CD4-positive, alpha-beta T cell treated with Interleukin-17A for 4 hours (primary cell): ENCODE measurements at places on chromosomes 2 and 18.
A peak's percentile ranks its signal among the peaks of the same experiment; 100 is the strongest.

DNA sequence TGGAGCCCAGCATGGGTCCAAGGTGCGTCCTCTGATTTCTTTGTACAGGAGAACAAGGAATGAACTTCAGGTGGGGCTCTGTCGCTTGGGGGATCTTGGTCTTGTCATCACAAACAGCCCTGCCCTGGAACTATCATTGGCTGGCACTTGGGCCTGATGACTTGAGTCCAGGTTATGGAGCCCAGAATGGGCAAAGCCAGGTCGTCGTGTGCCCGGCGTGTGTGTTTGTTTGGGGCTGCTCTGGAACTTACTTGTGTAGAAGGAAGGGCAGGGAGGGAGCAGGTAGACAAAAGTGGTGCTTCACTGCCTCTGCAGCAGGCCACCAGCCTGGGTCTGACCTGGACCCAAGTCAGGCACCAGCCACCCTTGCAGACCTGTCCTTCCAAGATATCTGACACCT is 306.3 kb upstream of the HS6ST1 start:
- DNase-seq = no peak

DNA sequence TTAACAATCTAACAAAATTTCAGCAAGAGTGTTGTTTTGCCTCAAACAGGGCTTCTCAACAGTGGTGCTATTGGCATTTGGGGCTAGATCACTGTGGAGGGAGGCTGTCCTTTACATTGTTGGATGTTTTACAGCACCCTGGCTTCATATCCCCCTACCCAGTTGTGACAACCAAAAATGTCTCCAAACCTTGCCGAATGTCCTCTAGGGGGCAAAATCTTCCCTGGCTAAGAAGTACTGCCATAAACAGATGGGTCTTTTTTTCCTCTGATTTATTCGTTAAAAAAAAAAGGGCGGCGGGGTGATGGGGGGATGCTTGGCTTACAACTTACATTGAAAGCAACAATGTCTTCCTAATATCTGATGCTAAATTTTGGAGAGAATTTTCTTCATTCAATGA is 207.6 kb upstream of the CCDC150 start:
- DNase-seq = no peak

- DNase-seq = no peak
These were observed 256.3 kb upstream of the SPOPL start for GRCh38 chr2:138245310-138245709.

GRCh38 chr2:8137801-8138200 is 544.1 kb upstream of the ID2 start:
- no peak for DNase-seq

GRCh38 chr2:18650221-18650620 is 60.9 kb upstream of the NT5C1B start:
- DNase-seq = no peak

- no peak for DNase-seq
These were observed 18.5 kb upstream of the DTNA start for GRCh38 chr18:34691614-34692013.

GRCh38 chr2:14417551-14417950 is 215.0 kb upstream of the LRATD1 start:
- DNase-seq = no peak

DNA sequence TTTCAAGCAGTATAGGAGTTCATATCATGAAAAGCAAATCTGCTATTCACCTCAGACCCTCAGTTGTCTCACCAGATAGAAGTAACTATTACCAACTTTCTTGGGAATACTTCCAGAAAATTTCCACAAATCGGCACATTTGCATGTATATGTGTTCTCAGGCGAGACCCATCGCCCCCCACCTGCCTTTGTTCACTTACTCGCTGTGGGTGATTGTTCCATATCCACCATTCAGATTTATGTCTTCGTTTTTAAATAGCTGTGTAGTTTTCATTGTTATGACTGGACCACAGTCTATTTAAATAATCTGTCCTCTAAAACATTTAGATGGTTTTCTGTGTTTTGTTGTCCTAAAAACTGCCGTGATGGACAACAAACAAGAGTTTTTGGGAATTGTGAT is 3.3 kb downstream of the TRIM54 start:
- no peak for DNase-seq

- DNase-seq = no peak
These were observed 222.3 kb upstream of the ZC3H15 start for GRCh38 chr2:186263673-186264250.

DNA sequence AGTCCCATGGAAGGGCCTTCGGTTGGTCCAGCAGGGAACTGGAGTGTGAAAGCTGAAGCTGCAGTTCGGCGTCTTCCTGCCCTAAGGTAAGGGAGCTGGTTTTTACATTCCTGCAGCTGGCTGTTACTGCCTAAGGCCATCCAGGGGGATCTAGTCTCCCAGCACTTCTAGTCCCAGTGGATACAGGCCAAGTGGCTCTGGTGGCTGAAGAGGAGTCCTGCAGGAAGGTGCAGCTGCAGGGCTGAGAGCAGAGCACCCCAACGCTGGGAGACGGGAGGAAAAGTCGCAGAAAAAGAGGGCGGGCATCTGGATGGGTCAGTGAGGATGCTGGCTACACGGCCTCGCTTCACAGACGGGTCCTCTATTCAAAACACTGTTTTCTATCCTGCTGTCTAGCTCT is 225.0 kb upstream of the HS6ST1 start:
- no peak for DNase-seq

GRCh38 chr2:214035091-214035852 is 375.6 kb upstream of the VWC2L start:
- DNase-seq = no peak

- DNase-seq = no peak
These were observed 39.8 kb upstream of the TMEM163 start for GRCh38 chr2:134758633-134759032.

GRCh38 chr2:3159782-3160545 is 217.7 kb downstream of the EIPR1 start:
- DNase-seq = no peak

GRCh38 chr2:232927793-232928550 is 57.9 kb downstream of the SNORC start:
- DNase-seq = peak; percentile 4

- no peak for DNase-seq
These were observed 107.6 kb upstream of the POU3F3 start for GRCh38 chr2:104746299-104746698.

DNA sequence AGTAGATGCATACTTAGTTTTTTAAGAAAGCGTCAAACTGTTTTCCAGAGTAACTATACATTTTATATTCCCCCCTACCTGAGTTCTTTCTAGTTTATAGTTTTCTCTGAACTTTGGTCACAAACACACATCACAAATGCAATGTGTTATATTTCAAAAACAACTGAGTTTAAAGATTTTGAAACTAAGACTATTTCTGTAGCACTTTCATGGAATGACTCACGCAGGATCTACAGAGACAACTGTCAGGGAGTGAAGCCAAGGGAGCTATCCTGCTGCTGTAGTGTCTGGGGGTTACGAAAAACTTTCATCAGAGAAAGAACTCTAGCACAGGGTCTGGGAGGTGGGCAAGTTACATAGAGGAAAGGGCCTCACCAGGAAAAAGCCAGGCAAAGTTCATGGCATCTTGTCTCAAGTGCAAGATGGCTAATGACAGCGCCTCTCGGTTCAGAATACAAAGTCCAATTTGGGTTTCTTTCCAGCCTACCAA is 66.8 kb downstream of the UXS1 start:
- no peak for DNase-seq

GRCh38 chr18:52007105-52007504 is 332.9 kb upstream of the DCC start:
- no peak for DNase-seq

DNA sequence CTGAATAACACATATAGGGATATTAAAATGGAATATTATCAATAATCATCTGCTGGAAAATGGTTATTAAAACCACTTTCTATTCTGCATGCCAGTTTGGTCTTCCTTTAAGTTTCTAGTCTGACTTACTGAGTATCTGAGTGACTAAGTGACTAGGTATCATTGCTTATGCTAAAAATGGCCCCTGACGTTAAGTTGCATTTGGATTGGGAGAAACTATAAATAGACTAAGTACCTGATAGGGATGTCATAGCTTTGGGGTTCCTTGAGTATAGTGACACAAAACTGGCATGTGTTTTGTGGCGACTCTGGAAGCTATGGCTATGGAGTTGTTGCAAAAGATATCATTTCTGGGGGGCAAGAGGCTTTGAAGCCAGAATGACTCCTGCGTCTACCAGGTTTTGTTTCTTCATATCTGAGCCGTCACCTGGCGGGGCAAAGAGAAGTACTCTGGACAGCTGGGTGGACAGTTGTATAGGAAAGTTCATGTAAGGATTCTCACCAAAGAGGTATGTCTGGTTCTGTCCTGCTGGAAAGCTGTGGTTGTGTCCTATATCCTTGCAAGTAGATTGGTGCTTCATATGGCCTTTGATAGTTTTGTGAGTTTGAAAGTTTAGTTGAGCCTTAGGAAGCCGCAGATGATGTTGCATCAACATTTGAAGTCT is 17.9 kb downstream of the ITGAV start:
- DNase-seq = no peak

- DNase-seq = no peak
These were observed 300.0 kb downstream of the XIRP2 start for GRCh38 chr2:167187978-167188967.

DNA sequence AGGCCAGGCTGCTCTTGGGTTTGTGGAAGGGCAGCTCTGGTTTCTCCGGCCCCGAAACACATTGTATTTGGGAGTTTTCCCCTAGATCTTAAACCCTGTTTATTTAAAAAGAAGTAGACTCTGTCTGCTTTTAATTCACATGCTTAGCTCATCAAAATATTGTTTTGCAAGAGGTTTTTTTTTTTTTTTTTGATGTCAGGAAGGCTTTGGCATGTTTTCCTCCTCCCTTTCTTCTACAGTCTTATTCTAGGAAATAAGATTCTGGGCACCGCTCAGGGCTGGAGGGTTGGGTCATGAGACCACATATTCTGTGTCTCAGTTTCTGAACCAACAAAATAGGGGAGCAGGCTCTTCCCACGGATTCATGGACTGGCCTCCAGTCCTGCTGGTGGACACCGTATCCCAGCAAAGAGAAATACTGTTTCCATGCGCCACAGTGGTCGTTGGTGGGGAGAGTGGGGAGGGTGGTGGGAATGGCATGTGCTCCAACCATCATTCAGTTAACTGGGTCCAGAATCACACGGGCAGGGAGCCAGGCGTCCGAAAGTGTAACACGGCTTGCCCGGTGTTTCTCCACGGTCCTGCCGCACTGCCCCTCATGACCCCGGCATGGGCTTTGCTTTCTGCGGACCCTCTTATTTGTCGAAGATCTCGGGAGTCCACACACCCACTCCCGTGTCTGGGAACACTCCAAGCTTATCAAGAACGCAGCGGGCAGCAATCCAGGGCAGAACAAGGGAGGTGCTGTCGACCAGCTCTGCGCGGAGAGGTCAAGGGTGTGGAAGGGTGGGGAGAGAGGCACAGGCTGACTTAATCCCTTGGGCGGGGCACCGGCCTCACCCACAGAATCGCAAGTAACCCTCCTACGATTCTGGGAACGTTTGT is 176.7 kb downstream of the GLI2 start:
- no peak for DNase-seq

DNA sequence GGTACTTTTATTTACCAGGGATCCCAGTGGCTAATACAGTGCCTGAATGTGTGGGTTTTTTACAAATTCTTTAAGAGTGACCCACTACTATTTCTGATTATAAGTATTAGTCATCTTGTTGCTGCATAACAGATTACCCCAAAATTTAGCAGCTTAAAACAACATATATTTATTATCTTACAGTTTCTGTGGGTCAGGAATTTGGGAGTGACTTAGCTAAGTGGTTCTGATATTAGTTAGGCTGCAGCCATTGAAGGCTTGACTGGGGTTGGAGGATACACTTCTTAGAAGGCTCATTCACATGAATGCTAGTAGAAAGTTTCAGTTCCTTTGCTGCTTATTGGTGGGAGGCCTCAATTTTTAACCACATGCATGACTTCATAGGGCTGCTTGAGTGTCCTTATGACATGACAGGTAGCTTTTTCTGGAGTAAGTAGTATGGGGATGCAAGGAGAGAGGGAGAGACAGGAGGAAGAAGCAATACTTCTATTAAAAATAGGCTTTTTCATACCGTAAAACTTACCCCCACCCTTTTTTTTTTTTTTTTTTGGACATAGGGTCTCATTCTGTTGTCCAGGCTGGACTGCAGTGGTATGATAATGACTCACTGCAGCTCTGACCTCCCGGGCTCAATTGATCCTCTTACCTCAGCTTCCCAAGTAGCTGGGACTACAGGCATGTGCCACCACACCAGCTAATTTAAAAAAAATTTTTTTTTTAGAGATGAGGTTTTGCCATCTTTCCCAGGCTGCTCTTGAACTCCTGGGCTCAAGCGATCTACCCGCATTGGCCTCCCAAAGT is 13.3 kb upstream of the POLE4 start:
- DNase-seq = no peak

DNA sequence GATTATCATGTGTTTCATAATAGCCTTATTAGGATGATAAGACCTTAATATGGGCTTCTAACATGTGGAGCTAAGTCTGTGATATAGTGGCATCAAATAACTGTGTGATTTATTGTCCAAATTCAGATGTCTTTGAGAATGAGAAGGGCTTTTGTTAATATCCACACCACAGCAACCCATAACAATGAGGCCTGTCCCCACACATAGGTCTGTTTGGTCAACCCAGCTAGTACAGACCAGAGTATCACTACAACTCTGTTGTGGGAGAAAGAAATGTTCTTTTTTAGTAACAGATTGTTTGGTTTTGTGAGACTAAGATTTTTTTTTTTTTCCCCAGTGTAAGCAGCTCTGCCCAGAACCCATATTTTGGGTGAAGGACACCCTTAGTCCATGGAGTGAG is 439.2 kb downstream of the PIK3C3 start:
- no peak for DNase-seq

DNA sequence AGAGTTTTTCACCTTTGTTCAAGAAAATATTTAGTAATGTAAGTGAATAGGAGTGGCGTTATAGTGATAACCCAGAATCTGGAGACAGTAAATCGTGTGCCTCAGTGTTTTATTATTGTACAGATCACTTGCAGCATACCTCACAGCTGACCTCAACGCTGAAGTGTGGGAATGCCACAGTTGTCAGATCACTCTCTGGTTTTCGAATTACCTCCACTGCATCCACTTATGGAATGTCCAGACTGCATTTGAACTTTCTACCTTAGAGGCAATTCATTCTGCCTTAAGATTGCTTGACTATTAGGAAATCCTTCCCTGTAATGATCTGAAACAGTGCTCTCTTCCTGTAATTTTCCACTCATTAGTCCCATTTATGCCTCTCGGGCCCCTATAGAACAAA is 164.5 kb upstream of the ALPP start:
- DNase-seq = no peak

DNA sequence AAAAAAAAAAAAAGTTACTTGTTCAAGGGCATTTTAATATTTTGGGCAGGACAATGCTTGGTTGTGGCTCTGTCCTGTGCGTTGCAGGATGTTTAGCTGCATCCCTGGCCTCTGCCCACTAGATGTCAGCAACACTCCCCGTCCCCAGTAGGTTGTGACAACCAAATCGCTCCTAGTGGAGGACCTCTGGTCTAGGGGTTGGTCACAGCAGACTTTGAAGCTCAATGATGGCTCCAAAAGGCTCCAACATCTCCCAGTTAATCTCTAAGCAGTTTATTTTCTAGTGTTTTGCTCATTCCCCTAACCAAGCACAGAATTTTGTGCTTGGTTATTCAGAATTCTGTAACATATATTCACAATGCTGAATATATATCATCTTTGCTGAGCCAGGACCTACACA is 67.0 kb downstream of the CHRNA1 start:
- DNase-seq = peak; percentile 70
